ENCODE measurements at places on chromosomes 1 and 21.

- no peak for DNase-seq
Measured at GRCh38 chr1:40917995-40918711, 56.0 kb upstream of the CITED4 start.

GRCh38 chr1:57058652-57059501 is 93.1 kb upstream of the C8B start:
- DNase-seq, result no peak

- DNase-seq, result no peak
Measured at GRCh38 chr1:156706657-156707416, 1.5 kb upstream of the CRABP2 start.

GRCh38 chr1:31421371-31422040 is 8.5 kb downstream of the SERINC2 start:
- peak; percentile 31 for DNase-seq

GRCh38 chr1:232923739-232924386 is 26.5 kb upstream of the NTPCR start:
- DNase-seq, result peak; percentile 67

DNA sequence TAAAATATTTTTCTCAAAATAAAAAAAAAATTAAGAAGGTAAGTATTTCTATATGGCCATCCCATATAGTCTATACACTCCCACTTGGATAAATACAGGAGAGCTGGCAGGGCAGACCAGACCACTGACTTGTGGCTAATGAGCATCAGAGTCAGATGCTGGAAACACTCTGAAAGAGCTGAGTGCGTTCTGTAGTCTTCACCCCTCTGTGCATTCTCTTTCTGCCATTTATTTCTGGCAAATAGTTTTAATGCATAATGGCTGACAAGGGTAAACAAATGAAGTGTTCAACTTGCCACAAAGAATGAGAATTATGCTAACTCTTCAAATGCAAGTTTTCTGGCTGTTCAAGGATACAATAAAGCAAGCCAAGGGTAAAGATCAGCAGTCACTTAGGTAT is 191.7 kb downstream of the TTLL7 start:
- no peak for DNase-seq

DNA sequence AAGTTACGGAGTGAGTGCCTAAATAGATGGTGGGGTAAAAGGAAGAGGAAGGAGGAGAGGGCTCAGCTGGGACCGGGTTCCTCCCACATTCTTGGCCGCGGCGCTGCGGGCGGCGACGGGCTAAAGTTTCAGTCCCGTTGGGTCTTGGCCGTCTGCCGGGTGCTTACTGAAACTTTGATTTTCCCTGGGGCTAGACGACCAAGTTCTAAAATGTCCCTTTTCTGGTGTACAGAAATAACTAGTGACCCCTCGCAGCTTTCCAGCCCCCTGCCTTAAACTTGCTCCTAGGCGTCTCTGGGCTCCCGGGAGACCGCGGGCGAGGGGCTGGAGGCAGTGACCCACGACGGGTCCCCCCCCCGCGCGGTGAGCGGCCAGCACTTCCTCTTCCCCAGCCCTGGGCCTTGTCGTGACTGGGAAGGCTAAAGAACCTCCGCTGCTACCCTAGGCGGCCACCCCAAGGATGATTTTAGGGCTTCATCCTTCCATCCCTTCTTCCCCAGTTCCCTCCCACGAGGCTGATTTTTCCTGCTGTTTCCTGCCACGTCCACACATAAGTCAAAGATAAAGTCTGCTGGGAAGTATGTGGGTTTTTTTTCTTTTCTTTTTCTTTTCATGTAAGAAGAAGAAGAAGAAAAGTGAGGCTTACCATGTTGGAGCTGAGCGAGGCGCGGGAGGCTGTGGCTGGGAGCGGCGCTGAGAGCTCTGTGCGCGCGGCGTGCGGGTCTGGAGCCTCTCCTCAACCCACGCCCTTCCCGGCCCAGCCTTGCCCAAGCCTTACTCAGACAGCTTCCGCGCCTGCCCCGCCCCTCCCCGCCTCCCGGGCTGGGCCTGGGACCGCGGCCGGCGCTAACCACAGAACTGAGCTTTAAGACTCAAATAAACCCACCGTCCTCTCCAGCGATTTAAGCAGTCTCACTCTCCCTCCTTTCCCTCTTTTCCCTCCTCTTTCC is at the start of gene S100A11:
S100A11 (minus strand) TSS at position 738 of the 950 bp plus-strand sequence; CDS start at position 649, 89 bp downstream.
- peak; percentile 88 for DNase-seq

GRCh38 chr1:90850181-90850897 is 133.2 kb upstream of the BARHL2 start:
- peak; percentile 14 for DNase-seq

- DNase-seq, result no peak
Measured at GRCh38 chr1:102084771-102085535, 88.2 kb upstream of the OLFM3 start.

DNA sequence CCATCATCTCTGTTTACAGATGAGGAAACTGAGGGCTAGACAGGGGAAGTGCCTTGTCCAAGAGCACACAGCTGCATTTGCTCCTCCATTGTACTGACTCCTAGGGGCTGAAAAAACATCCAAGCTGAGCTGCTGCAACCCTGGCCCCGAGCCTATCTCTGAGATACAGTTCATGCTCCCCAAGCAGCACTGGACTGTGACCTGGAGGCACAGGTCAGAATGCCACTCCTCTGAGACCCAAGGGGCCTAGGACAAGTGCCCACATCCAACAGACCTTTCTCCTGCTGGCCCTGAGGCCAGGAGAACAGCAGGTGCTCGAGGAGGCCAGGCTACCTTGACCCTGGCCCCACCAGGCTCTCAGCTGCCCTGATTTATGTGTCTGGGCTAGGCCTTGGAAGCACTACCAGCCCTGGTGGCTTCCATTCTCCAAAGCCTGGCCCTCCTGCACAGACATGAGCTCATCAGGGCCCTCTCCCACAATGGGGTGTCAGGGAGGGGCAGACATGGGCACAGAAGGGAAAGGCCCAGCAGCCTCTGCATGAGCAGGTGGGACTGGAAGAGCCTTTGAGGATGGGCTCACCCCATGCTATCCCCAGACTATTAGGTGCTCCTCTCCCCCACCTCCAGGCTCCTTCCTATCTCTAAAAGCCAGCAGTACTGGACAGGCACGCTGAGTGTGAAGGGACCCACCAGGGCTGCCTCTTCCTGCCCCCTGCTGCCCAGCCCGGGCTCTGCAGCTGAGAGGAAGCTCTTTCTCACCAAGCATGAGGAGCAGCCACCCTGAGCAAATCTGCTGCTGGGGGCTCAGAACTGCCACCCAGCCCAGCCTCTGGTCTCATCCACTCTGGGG is 18.8 kb downstream of the ADGRB2 start:
- DNase-seq, result peak; percentile 63

GRCh38 chr1:8294170-8294697 is 23.7 kb upstream of the SLC45A1 start:
- no peak for DNase-seq

DNA sequence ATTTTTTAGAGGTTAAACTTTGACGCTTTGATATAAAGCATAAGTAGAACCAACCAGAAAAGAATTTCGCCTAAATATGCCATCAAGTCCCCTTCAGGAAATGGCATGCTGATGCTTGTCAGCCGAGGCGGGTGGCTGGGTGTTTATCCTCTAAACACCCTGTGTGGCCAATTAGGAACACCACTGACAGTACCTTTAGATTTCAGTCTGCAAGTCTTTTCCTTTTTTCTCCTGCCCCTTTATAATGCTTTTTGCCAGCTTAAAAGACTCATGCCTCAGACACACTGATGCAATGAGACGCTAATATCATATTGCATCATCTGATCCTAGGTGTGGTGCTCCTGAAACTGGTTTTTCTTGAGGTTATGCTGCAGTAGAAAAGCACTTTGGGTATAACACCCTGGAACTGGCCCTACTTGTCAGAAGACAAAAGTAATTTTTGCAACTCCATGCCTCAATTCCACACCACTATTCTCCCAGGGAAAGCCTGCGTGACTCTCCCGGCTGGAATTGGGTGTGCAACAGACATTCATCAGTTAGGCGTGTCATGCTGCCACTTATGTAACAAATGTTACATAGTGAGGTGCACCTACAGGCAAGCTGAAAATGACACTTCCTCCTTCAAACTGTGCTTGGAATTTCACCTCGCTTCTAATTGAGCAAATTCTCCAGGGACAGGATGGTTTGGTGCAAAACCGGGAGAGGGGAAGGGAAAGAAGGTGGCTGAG is 2.0 kb upstream of the RCC2 start:
- DNase-seq, result no peak

- no peak for DNase-seq
Measured at GRCh38 chr1:188129856-188130838, 1301.4 kb downstream of the PLA2G4A start.

GRCh38 chr1:66360285-66360724 is 173.6 kb upstream of the SGIP1 start:
- no peak for DNase-seq

DNA sequence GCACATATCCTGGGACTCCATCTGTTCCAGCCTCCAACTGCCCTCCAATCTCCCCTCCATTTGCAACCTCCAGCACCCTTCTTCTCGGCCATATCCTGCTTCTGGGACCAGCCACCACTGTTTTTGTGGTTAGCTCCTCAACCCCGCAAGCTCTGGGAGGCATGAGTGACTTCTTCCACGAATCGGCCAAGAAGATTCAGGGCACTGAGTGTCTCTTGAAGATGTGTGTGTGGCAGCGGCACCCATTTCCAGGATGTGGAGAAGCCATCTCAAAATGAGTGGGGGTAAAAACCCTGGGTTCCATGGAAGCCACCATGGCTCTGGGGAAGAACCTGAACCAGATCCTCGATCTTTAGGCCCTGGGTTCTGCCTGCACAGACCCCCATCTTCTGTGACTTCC is 194.6 kb downstream of the SLC45A1 start:
- DNase-seq, result no peak

GRCh38 chr1:162020150-162020549 is 3.5 kb downstream of the OLFML2B start:
- no peak for DNase-seq

DNA sequence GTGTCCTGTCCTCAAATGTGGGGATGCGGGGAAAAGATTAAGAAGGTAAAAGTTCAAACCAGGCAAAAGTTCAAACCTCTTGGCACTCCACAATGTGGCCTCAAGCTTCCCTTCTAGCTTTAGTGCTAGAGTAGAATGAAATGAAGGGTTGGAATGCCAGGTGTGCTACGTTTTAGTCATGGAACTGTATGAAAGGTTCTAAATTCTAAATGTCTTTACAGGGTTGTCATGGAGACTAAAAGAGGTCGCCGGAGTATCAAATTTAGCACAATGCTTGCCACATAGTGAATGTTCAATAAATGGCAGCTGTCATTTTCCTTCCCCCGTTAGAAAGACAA is 57.2 kb upstream of the LRRC8D start:
- DNase-seq, result no peak

- no peak for DNase-seq
Measured at GRCh38 chr1:34319218-34319617, 142.5 kb downstream of the C1orf94 start.

- no peak for DNase-seq
Measured at GRCh38 chr1:93967306-93967705, 58.1 kb upstream of the GCLM start.

GRCh38 chr1:108316545-108316944 is 72.7 kb upstream of the NBPF4 start:
- DNase-seq, result peak; percentile 29

- no peak for DNase-seq
Measured at GRCh38 chr1:38336961-38337360, 290.4 kb upstream of the POU3F1 start.

DNA sequence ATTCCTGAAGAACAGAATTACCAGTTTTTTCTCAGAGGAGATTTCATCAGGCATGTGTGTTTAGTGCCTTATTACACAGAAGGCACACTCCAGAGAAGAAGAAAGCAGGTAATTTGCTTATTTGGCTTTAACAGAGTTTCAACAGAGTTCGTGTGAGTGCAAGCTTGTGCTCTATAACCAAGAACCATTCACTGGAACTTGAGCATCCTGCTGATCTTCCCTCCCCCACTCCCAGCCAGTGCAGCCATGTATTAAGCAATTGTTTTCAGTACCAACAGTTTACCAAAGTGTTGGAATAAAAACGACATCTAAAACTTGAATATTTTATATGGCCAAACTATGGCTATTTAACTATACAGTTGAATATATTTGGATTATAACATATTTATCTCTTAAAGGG is 4.3 kb downstream of the MGST3 start:
- no peak for DNase-seq

DNA sequence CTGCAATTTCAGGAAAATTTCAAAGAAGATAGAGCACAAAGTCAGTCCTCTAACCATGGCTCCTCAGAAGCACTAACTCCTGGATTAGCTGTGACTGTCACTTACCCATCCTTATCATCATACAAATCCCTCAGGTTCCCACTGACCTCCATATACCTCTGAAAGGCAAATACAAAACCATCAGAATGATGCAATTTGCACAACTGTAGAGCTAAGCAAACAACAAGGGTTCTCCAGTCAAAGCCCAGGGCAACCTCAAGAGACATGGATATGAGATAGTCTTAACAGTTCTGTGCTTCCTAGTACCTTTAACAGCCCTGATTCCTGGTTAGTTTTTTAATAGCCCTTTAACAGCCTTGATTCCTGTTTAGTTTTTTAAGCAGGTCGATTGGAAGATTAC is 2.1 kb downstream of the SF3A3 start:
- DNase-seq, result no peak
